Tibial artery (tissue), 4 donors: ENCODE measurements at places on chromosomes 6 and 20.
A peak's percentile ranks its signal among the peaks of the same experiment; 100 is the strongest.

DNA sequence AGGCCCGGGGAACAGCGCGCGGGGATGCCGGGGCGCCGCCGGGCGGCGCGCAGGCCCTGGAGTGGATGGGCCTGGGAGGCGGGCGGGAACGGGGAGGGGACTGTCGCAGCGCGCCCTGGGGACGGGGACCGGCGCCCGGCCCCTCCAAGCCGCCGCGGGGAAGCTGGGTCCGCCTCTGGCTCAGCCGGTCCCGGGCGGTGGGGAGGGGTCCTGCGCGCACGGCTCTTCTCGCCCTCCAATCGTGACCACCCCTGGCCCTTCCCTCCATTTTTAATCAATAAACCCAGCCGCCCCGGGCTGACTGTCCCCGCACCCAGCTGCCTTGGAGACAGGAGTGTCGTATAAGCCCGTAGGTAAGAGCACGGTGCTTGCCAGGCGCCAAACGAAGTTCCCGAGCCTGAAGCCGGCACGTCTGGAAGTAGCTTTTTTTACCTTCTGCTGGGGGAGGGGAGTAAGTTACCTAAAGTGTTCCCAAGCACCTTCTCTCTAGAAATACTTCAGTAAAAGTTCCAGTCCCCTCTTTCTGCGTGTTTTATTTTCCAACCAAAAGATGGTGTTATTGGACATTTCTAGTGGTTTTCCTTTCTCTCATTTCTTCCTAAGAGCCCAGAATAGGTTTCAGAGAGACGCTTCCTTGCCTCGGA, 780 bp upstream of the TAF4 start:
- no peaks in the 10 kb centered on the region for H3K36me3 ChIP-seq
- peak overlapping the region; percentile 77 for H3K4me3 ChIP-seq
- DNase-seq: no peak
- H3K27ac ChIP-seq: peak overlapping the region; percentile 95
- H3K27me3 ChIP-seq: no peaks in the 10 kb centered on the region

DNA sequence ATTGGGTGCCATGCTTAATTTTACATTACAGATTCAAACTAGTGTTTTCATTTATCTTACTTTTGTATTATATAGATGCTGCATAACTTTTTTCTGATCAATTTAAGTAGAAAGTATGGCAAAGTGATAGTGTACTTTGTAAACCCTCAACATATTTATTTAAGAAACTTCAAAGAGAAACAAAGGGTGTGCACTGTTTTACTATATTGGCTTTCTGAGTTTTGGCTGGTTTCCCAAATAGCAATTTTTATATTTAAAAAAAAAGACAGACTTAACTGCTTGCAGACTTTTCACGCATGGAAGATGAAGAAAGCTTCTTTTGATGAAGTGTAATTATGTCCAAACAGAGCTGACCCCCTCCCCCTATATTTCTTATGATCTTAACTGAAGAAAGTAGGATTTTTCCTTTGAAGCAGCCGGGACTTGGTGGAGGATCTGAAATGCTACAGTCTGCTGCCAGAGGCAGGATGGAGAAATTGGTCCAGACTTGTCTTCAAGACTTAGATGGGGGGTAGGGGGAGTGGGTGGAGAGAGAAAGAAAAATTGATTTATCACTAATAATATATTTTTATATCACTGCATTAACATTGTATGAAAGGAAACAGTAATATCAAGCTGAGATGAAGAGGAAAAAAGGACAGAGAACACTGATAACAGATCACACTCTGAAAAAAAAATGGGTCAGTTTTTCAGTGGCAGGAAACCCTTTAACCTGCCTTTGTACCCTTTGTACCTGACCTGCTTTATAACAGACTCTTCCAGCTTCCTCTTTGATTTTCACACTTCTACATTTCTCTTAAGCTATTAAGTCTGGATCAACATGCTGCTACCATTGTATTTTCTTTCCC, 56.0 kb upstream of the SUPT3H start:
- H3K4me1 ChIP-seq: peaks cover 14% of the 10 kb centered on the region
- H3K27ac ChIP-seq: no peak overlapping the region
- H3K36me3 ChIP-seq: no peaks in the 10 kb centered on the region

DNA sequence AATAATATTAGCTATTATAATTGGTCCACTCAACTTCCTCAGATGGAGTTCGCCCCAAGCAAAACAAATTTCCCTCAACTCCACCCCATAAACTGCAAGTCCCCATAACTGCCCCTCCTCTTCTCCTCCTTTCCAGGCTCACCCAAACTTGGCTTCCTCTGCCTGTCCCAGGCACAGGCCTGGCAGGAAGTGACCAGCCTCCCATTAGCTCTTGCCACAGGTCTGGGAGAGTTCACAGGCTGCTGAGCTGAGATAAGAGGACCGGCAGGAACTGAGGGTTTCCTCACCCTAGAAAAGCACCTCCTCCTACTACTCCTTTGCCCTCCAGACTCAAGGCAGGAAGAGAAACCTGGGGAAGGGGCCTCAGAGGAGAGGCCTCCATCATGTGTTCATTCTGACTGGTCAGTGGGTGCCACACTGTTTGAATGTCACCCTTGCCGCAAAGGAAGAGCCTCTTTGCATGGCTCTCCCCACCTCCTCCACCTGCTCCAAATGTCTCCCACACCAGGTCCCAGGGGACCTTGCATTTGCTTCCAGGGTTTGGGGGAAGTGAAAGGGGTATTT, 24.5 kb upstream of the SMIM29 start:
- H3K4me1 ChIP-seq: no peaks in the 10 kb centered on the region
- H3K4me3 ChIP-seq: no peak overlapping the region
- DNase-seq: peak; percentile 50
- H3K27ac ChIP-seq: no peak overlapping the region
- H3K27me3 ChIP-seq: no peaks in the 10 kb centered on the region

GRCh38 chr6:19538096-19538495, 299.1 kb upstream of the ID4 start:
- H3K36me3 ChIP-seq: no peaks in the 10 kb centered on the region
- no peak overlapping the region for H3K4me3 ChIP-seq
- H3K27me3 ChIP-seq: no peaks in the 10 kb centered on the region
- peaks cover 15% of the 10 kb centered on the region for H3K4me1 ChIP-seq
- H3K27ac ChIP-seq: no peak overlapping the region

DNA sequence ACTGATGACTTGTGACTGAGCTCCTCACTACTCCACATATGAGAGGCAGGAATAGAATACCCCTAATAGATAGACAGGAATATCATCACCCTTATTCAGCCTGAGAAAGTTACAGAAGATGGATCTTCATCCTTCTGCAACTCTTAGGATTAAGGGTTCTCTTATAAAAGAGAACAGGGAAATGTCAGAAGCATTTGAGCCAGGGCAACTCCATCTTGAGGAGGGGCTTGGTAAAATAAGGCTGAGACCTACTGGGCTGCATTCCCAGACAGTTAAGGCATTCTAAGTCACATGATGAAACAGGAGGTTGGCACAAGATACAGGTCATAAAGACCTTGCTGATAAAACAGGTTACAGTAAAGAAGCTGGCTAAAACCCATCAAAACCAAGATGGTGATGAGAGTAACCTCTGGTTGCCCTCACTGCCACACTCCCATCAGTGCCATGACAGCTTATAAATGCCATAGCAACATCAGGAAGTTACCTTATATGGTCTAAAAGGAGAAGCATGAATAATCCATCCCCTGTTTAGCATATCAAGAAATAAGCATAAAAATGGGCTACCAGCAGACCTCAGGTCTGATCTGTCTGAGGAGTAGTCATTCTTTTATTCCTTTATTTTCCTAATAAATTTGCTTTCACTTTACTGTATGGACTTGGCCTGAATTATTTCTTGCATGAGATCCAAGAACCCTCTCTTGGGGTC, 97.9 kb downstream of the PLG start:
- DNase-seq: no peak
- no peak overlapping the region for H3K4me3 ChIP-seq
- H3K36me3 ChIP-seq: no peaks in the 10 kb centered on the region
- H3K27me3 ChIP-seq: no peaks in the 10 kb centered on the region

GRCh38 chr20:45817376-45818194, 5.1 kb downstream of the UBE2C start:
- H3K27me3 ChIP-seq: no peaks in the 10 kb centered on the region
- no peak overlapping the region for H3K4me3 ChIP-seq
- H3K27ac ChIP-seq: peak overlapping the region; percentile 55
- H3K4me1 ChIP-seq: peaks cover 17% of the 10 kb centered on the region

- no peaks in the 10 kb centered on the region for H3K4me1 ChIP-seq
- no peaks in the 10 kb centered on the region for H3K27me3 ChIP-seq
- H3K4me3 ChIP-seq: no peak overlapping the region
Observed at GRCh38 chr6:141165002-141165665, 967.6 kb upstream of the GJE1 start.

DNA sequence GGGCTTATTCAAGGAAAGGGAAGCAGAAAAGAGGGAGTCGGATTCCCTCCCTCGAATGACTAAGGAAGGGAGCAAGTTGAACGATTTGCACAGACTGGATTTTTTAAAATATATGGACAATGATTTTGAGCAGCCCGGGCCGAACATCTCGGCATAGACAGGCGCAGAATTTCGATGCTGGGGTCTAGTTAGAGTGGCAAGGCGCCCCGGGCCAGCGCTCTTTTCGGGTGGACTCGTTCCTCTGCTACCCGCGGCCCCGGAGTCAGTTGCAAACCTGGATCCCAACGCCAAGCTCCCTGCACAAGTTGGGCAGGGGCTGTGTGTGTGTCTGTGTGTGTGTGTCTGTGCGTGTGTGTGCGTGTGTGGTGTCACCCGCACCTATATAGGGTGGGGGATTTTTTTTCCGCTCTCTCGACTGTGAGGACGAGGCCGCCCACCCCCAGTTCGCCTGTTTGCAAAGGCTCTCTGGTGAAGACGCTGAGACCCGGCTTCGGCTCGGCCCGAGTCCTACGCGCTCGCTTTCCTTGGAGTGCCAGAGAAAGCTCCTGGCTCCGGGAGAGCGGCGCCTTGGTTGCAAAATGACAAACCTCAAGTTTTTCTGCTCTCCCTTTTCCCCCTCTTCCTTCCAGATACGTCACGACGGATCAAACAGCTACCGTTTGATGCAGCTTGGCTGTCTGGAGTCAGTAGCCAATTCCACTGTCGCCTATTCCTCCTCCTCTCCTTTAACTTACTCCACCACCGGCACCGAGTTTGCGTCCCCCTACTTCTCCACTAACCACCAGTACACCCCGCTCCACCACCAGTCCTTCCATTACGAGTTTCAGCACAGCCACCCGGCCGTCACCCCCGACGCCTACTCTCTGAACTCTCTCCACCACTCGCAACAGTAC, 1.4 kb downstream of the TFAP2D start:
- H3K4me1 ChIP-seq: no peaks in the 10 kb centered on the region
- H3K4me3 ChIP-seq: no peak overlapping the region
- DNase-seq: no peak
- no peaks in the 10 kb centered on the region for H3K27me3 ChIP-seq
- no peaks in the 10 kb centered on the region for H3K36me3 ChIP-seq
- no peak overlapping the region for H3K27ac ChIP-seq

- H3K4me3 ChIP-seq: no peak overlapping the region
- no peak overlapping the region for H3K27ac ChIP-seq
- H3K4me1 ChIP-seq: peaks cover 9% of the 10 kb centered on the region
- H3K27me3 ChIP-seq: no peaks in the 10 kb centered on the region
Observed at GRCh38 chr20:10971096-10971495, 297.3 kb upstream of the JAG1 start.

GRCh38 chr6:42813906-42814444, 32.1 kb downstream of the BICRAL start:
- H3K27me3 ChIP-seq: no peaks in the 10 kb centered on the region
- no peaks in the 10 kb centered on the region for H3K36me3 ChIP-seq
- H3K4me1 ChIP-seq: no peaks in the 10 kb centered on the region

- no peak overlapping the region for H3K27ac ChIP-seq
- peaks cover 22% of the 10 kb centered on the region for H3K36me3 ChIP-seq
- H3K4me3 ChIP-seq: no peak overlapping the region
- no peaks in the 10 kb centered on the region for H3K27me3 ChIP-seq
Observed at GRCh38 chr6:87522686-87523085, 49.9 kb downstream of the SLC35A1 start.

DNA sequence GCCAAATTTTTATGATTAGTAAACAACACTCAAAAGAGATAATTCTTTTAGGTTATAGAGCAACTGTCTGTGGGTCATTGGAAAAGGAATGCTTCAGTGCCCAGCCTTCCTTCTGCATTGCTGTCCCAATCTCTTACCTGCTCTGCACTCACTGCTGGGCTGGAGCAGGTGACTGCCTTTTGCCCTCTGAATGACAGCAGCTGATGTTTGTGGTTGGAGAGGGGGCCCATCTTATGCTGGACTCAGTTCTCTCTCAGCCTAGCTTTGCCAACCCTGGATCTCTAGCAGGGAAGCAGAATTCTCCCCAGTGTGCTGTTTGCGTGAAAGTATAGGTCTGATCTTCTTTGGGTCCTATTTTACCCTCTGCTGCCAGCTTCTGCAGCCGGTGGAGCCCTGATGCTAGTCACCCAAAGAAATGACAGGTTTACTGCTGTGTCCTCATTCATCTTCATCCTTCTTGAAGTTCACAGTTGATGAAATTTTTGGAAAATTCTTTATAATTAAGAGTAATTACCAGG, 193.5 kb downstream of the ARID1B start:
- H3K4me1 ChIP-seq: peaks cover 35% of the 10 kb centered on the region
- no peak overlapping the region for H3K27ac ChIP-seq
- no peak for DNase-seq
- no peaks in the 10 kb centered on the region for H3K27me3 ChIP-seq
- H3K36me3 ChIP-seq: no peaks in the 10 kb centered on the region

DNA sequence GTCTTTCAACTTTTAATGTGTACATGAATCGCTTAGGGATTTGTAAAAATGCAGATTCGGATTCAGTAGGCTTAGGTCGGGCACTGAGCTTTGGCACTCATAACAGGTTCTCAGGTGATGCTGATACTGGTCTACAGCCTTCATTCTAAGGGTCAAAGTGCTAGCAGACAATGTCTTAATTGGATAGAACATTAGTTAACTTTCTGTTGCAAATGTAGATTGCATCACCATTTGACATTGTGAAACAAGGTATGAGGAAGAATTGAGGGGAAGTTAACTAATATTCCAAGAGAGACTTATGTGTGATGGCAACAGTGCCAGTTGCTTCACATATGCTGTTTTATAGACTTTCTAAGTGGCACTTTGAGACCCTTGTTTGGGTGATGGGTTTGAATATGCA, 86.9 kb downstream of the MLIP start:
- H3K4me3 ChIP-seq: no peak overlapping the region
- DNase-seq: no peak
- no peaks in the 10 kb centered on the region for H3K27me3 ChIP-seq

DNA sequence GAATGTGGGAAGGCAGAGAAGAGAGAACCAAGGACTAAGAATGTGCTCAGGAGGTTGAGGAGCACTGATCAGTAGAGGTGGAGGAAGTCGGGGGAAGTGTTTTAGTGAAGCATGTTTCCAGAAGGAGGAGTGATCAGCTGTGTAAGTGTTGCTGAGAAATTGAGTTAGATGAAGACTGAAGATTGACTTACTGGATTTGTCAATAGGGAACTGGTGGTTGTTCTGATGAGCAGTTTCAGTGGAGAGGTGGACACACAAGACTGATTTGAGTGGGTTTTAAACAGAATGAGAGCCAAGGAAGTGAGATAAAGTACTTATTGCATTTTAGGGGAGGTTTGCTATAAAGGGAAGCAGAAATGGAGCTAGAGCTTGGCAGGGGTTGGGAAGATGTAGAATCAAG, 182.6 kb downstream of the CDKAL1 start:
- no peak overlapping the region for H3K4me3 ChIP-seq
- no peak for DNase-seq
- H3K4me1 ChIP-seq: no peaks in the 10 kb centered on the region
- H3K27me3 ChIP-seq: no peaks in the 10 kb centered on the region

- no peak overlapping the region for H3K4me3 ChIP-seq
- H3K27ac ChIP-seq: no peak overlapping the region
- no peaks in the 10 kb centered on the region for H3K4me1 ChIP-seq
Observed at GRCh38 chr20:39795401-39796272, 833.5 kb downstream of the DHX35 start.

GRCh38 chr20:63553251-63553932, 567 bp upstream of the FNDC11 start:
- H3K27me3 ChIP-seq: no peaks in the 10 kb centered on the region
- no peaks in the 10 kb centered on the region for H3K36me3 ChIP-seq
- peaks cover 14% of the 10 kb centered on the region for H3K4me1 ChIP-seq
- DNase-seq: peak; percentile 74
